ENCODE measurements at places on chromosomes 7 and 10.

GRCh38 chr7:8259586-8260222 lies 2.3 kb downstream of the ICA1 start:
- no peak for DNase-seq

DNA sequence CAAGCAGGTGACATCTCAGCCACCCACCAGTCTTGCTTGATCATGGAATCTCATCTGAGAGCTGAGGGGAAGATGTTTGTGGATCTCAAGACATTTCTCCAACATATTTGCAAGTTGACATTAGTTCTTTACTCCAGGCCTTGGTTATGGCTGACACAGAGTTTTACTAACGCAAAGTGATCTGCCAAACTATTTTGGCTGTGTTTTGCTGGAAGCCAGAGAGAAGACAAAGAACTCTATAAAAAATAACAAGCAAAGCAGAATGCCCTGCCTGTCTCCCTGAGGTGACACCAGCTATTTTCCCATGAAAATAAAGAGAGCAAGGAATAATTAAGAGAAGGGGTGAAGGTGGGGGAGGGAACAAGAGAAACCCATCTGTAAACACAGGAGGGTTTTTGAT lies 286.4 kb downstream of the WDR11 start:
- no peak for DNase-seq

- no peak for DNase-seq
These were observed 5.8 kb upstream of the KLF6 start for GRCh38 chr10:3790858-3791257.

DNA sequence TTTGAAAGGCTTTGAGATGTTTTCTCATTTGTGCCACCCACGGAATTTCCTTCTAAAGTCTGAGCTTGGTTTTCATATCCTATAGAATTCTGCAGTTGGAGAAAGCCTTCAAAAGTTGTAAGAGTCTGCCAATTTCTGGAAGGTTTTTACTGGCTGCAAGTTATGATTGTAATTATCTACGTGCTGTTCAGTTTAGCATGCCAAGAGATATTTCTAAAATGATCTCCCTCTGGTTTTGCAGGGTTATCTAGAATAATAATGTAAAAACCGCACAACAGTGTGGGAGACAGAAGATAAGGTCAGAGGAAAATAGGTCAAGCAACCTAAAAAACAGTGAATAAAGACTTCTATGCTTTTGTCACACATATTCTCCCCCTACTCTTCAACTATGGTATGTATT lies 69.3 kb downstream of the MTERF1 start:
- DNase-seq: no peak

GRCh38 chr10:122163174-122164022 lies 107.7 kb upstream of the BTBD16 start:
- DNase-seq: peak; percentile 73

DNA sequence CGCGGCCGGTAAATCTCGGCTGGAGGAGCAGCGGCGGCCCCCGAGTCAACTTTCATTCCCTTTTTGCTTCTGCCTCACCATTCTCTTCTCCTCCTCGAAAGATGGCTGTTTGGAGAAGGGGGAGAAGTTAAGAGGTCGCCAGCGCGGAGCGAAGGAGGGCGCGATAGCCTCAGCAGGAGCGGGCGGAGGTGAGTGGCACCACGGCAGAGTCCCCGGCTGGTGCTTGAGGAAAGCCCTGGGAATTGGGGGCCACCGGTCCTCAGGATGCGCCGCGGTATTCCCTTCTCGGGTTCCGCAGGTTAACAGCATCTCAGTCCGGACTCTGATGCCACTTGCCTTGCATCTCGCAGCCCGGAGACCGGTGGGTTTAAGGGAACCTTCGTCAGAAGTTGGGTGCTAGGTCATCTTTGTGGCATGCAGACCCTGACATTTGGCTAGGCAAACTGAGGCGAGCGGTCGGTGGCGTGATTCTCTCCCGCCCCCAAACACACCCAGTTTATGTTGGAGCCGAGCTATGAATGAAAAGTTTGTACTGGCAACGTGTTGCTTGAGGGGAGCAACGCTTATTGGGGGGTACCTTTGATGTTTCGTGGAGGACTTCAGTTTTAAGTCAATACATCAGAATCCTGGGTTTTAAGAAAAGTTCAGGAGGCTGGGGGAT lies 59.5 kb upstream of the PRPS1L1 start:
- DNase-seq: no peak

DNA sequence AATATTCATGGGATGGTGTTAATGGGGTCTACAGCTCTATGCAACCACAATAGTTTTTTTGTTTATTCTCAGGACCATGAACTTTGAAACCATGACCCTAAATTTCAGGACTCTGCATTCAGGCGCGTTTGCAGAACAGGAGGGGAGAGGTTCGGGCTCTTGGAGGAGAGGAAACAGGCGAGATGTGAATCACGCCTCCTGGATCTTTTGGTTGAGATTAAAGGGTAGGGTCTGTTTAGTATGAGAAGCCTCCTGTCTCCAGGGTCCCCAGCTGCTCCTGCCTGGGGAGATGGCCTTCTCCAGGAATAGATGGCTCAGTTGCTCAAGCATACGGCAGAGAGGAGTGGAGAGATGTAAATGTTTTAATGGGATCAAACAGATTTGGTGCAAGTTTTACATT lies 18.2 kb downstream of the TLL2 start:
- no peak for DNase-seq

GRCh38 chr7:130641497-130641896 lies 27.1 kb downstream of the COPG2 start:
- no peak for DNase-seq

DNA sequence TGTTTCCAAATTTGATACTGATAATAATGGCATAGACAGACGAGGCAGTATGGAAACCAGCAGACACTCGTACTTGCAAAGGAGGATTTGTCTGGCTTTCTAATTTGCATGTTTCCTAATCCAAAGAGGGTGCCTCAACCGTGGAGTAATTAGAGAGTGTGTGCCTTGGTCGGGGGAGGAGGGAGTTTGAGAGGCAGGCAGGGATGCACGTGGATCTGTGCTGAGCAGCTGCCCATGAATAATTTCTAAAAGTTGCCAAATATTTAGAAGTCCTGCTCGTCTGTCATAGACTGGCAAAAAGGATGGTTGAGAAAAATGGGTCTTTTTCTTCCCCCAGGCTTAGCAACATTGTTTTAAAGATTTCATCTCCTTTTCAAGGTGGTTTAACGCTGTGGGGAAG lies 69.4 kb downstream of the PTPRE start:
- DNase-seq: no peak

- DNase-seq: no peak
These were observed 13.8 kb downstream of the MXI1 start for GRCh38 chr10:110221044-110221720.

DNA sequence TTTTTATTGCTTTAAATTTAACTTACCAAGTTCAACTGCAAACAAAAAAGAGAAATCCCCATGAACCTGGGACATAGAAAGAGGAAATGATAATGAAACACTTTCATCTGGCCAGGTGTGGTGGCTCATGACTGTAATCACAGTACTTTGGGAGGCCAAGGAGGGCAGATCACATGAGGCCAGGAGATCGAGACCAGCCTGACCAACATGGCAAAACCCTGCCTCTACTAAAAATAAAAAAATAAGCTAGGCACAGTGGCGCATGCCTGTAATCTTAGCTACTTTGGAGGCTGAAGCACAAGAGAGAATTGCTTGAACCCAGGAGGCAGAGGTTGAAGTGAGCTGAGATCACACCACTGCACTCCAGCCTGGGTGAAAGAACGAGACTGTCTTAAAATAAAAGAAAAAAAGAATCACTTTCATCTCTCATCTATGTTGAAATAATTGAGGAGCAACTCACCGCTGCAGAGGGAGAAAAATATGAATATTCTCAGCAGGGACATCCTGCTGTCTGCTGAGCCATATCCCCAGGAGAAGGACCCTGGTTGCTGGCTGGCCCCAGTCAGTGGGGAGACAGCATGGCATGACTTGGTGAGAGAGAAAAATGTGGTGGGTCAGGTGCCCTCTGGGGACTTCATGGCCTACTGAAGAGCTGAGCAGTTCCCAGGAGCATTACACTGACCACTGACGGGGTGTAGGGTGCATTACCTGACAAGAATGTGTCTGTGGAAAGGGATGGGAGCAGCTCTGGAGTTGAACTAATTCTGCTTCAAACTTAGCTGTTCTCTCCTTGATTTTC lies 22.8 kb upstream of the TARP start:
- no peak for DNase-seq

GRCh38 chr10:110652475-110653118 lies 8.5 kb downstream of the RBM20 start:
- DNase-seq: no peak

GRCh38 chr7:85602196-85602595 lies 415.3 kb upstream of the SEMA3D start:
- no peak for DNase-seq

DNA sequence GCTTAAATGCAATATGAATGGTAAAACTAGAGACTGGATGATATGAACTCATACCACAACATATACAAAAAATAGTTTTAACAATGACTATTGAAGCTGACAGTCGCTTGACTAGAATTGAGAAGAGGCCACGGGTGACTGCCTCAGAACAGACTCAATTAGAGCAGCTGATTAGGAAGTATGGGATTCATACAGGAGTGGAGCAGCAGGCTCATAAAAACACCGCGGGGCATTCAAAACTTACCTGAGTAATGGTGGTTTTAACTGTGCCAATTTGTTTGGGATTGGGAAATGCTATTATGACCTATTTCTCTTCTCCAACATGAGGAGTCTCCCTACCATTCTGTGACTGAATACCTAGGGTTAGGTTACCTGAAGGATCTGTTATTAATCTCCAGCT lies 2.1 kb downstream of the CADPS2 start:
- DNase-seq: no peak

DNA sequence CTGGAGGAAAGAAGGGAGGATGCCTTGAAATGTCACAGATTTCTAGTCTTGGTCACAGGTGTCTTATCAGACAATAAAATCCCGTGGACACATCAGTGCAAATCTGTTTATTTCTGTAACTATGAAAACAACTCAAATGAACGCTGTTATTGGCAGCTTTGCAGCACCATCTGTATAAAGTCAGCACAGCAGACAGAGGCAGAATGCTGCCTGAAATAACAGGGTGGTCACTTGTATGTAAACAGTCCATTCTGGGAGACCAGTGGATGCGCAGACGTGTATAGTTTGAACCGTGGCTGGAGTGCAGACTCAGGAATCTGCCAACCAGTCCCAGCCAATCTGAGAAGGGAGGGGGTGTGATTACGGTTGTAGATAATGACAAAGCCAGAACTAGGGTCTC lies 54.8 kb downstream of the SEC23IP start:
- DNase-seq: no peak

DNA sequence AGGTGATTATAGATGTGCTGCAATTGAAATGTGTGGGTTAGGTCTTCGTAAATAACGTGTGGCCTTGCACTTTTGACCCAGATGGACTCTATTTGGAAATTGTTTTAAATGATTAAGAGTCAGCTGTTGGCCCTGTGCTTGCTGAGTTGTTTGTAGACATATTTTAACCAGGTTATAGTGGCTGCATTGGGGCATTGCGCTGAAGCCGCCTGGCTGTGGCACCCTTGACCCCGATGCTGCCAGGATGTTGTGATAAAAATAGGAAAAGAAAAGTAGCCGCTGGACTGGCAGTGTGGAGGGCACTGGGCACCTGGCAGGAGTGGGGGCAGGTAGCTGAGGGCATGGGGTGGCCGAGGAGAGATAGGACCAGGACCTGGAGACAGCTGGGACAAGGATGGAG lies 13.4 kb downstream of the LRRC27 start:
- DNase-seq: no peak

DNA sequence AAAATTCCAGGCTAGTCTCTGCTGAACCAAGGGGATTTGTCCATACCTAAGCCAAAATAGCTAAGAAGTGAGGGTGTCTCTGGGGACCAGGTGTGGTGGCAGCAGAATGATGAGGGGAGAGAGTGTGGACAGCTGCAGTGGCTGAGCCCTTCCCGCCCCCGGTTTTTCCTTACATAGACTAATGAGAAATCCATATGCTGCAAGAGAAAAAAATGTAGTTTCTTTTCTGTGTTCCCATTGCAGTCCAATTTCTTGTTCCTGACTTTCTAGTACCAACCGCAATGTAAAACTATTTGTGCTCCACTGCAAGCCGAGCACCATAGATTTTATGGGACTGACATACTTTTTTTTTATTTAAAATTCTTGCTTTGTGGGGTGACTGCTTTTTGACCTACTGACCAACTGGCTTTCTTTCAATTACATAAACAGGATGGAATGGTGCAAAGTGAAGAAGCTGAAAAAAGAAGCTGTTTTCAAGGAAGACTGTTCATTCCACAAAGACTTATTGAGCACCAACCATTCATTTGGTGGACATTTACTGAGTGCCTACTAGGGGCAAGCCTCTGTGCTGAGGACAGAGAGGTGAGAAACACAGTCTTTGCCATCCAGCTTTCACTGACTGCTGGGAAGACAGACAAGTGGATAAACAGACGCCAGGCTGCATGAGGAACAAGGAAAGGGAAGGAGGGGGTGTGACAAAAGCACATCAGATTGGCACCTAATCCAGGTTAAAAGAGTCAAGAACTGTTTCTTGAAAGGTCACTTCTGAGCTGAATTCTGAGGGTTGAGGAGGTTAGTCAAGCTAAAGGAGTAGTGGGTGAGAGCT lies 9.8 kb downstream of the CEP41 start:
- DNase-seq: no peak

DNA sequence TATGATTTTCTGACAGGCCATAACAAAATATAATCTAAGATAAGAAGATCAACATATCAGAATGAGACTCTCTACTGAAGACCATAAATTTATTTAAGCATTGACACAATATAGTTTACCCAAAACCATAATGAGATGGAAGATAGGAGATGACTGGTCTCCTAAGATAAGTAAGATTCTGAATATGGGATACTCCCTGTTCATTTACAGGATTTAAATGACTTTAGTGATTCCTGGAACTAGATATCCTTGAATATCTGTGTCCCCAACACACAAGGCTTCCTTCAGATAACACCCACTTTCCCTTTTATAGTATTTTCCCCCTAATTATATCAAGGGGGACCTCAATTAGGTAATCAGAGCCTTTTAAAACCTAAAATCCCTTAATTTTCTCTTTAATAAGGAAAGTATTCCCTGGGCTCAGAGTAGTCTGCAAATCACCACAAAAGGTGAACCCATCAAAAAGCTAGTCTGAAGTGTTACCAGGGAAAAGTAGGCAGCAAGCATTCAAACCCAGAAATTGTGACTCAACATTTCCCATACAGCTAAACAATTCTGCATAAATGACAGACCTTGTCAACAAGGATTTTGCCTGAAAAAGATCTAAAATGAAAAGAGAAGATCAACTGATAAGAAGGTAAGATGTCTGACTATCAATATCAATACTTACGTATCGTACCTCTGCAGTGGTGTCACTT lies 99.9 kb downstream of the CNOT4 start:
- DNase-seq: no peak

DNA sequence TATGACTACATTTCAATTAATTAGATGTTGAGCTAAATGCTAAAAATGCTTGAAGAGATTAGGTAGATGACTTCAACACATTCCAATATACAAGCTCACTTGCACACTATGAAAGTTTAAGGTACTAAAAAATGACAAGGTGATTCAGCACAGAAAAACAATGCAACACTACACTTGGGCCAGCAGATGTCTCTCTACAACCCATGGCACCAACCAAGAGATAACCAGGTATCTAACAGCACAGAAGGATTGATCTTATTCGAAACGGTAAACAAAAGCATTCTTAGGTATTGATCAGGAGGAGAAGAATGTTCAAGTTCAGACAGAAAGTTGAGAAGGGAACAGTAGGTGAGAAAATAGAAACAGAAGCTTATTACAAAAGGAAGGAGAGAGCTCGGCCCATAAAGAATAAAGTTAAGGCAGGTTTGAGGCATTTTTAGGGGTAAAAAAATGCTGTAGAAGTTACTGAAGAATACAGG lies 248.2 kb upstream of the KLF14 start:
- DNase-seq: peak; percentile 36

- DNase-seq: no peak
These were observed 72.6 kb downstream of the USP6NL start for GRCh38 chr10:11538834-11539190.

- DNase-seq: no peak
These were observed 313.0 kb downstream of the WDR37 start for GRCh38 chr10:1369197-1369596.
